CD8-positive, alpha-beta memory T cell (primary cell): ENCODE measurements at places on chromosomes 3 and 15. TPM values are rescaled to one million over a fixed set of nuclear protein-coding genes. Genes with fewer than 3 reads are reported as not detected.
A peak's percentile ranks its signal among the peaks of the same experiment; 100 is the strongest.

LRRC2 gene
- 0.04 TPM for total RNA-seq

SNURF gene
- 22.8 TPM for total RNA-seq

UROC1 gene
- not detected for total RNA-seq

MUC20 gene
- total RNA-seq: 0.96 TPM

ADAMTSL3 gene
- not detected for total RNA-seq

P2RY14 gene
- total RNA-seq: 0.84 TPM

CCR2 gene
- total RNA-seq: 0.51 TPM

XCR1 gene
- total RNA-seq: not detected

LRTM1 gene
- not detected for total RNA-seq

DNA sequence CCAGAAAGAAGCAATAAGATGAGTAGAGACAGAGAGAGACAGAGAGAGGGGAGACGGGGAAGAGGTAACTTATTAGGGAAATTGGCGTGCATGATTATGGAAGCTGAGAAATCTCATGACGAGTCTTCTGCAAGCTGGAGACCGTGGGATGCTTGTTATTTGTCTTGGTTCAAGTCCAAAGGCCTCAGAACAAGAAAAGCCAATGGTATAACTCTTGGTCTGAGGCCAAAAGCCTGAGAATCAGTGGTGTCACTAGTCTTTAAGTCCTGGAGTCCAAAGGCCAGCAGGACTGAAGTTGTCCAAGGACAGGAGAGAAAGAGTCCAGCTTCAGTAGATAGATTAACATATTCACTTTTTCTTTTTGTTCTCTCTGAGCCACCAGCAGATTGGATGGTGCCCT is 613.6 kb downstream of the CADM2 start:
- DNase-seq: no peak
- no peaks in the 10 kb centered on the region for H3K36me3 ChIP-seq
- no peaks in the 10 kb centered on the region for H3K4me1 ChIP-seq
- no peak overlapping the region for H3K4me3 ChIP-seq
- H3K27me3 ChIP-seq: no peaks in the 10 kb centered on the region

DNA sequence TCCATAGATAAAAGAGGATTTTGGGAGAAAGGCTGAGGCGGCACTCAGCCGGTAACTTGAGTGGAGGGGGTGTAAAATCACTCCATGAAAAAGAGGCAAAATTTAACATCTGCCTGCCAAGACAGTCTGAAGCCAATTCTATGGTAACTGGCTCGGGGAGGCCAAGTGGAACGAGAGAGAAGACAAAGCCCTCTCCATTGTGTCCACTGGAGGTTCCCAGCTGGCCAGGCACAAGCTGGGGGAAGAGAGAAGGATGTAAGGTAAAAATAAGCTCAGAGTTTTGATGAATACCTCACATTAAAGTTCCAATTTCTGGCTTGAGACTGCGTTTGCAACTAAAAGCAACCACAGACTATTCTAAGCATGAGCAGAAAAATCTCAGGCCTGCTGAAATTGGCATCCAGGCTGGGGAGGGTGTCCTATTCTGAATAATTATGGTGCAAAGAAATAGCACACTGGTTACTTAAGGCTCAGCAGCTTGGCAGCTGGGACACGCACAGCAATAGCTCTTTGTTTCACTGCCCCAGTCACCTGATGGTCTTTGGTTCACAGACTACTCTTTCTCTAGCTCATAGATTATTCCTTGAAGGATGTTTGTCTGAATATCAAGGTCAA is 48.8 kb downstream of the CHRD start:
- H3K36me3 ChIP-seq: no peaks in the 10 kb centered on the region
- H3K4me1 ChIP-seq: no peaks in the 10 kb centered on the region
- no peak overlapping the region for H3K27ac ChIP-seq
- no peak for DNase-seq

DNA sequence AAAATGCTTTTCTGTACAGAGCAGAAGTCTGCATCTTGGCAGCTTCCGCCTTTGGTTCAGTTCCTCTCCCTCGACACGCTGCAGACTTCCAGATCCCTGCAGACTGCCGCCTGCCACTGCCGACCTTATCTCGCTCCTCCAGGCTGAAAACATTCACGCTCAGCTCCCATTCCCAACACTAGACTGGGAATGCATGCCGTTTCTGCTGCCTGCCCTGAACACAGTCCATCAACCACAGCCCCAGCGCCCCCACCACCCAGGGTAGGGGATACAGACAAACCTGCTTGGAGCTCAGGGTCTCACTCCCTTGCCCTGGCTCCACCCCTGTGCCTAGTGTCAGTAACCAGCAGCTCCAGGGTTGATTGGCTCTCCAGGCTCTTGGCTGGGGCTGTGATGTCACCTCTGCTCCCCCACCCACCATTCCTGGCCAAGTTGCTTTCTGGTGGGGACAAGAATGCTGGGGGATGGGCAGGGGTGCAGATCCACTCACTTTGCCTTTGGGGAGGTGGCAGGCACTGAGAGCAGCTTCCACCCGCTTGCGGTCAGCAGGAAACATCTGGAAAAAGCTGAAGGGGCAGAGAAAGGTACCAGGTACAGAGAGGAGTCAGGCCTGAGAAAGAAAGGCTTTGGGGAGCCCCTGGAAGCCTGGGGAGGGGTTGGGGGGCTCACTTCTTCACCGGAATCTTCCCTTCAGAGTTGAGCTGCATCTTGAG is 6.1 kb downstream of the PLCB2 start:
- H3K4me3 ChIP-seq: no peak overlapping the region
- no peaks in the 10 kb centered on the region for H3K27me3 ChIP-seq
- no peak for DNase-seq
- peaks cover 22% of the 10 kb centered on the region for H3K4me1 ChIP-seq
- peaks cover 13% of the 10 kb centered on the region for H3K36me3 ChIP-seq

DNA sequence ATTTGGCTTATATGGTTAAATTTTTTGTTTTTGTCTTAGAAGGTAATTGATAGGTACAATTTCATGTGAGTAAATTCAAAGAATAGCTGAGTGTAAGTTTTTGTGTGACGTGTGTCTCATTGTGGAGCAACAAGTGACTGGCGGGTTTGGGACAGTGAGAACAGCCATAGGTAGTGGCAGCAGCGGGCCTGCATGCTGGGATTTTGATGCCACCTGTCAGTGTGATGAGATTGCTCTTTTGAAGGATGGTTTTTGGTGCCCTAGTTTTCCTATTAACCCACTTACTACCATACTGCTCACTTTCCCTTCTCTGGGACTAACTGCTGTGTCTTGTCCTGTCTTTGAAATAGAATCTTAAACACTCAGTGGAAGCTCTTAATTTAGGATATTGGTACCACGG is 522.6 kb downstream of the NAALADL2 start:
- H3K27ac ChIP-seq: no peak overlapping the region
- H3K36me3 ChIP-seq: no peaks in the 10 kb centered on the region
- H3K27me3 ChIP-seq: no peaks in the 10 kb centered on the region
- H3K4me1 ChIP-seq: no peaks in the 10 kb centered on the region
- DNase-seq: no peak

- DNase-seq: no peak
- H3K4me1 ChIP-seq: no peaks in the 10 kb centered on the region
- H3K27me3 ChIP-seq: no peaks in the 10 kb centered on the region
- H3K27ac ChIP-seq: no peak overlapping the region
- H3K36me3 ChIP-seq: no peaks in the 10 kb centered on the region
Measured at GRCh38 chr3:11544412-11545181, 99.1 kb downstream of the VGLL4 start.

DNA sequence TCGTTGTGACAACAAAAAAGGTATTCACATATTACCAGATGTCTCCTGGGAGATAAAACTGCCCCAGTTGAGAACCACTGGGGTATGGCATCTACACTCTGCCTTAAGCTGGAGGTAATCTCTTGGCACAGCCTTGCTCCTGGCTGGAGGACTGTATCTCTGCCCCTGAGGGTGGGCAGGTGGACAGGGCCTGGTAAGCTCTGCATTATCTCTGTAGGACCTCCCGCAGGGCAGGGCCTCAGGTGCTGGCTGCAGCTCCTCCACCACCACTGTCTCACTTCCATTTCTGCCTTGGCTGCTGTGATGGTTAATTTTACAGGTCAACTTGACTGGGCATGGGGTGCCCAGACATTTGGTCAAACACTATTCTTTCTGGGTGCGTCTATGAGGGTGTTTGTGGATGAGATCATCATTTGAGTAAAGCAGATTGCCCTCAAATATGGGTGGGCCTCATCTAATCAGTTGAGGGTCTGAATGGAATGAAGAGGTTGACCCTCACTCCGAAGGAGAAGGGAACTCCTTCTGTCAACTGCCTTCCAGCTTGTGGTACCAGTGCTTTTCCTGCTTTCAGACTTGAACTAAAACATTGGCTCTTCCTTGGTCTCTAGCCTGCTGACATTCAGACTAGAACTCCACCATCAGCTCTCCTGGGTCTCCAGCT is 9.8 kb upstream of the RHCG start:
- no peak overlapping the region for H3K4me3 ChIP-seq
- H3K27ac ChIP-seq: no peak overlapping the region
- H3K4me1 ChIP-seq: no peaks in the 10 kb centered on the region

- no peaks in the 10 kb centered on the region for H3K4me1 ChIP-seq
- H3K36me3 ChIP-seq: peaks cover 7% of the 10 kb centered on the region
Measured at GRCh38 chr3:4426782-4427344, 40.2 kb downstream of the SUMF1 start.

DNA sequence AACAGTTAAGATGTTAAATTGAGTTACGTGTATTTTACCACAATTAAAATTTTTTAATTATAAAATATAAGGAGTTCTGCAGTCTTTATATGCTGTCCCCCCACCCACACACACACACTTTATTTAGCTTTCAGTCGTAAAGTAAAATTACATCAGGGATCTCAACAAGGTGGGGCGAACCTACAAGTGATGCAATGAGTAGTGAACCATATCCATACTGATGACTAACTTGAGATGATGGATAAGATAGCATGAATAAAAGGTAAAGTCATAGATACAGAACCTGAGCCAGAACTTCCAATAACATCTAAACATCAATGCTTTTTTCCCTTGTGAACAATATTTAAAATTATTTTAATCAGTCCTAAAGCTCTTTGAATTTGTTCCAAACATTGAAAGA is 77.2 kb downstream of the VPS13C start:
- DNase-seq: no peak
- no peaks in the 10 kb centered on the region for H3K27me3 ChIP-seq
- H3K4me1 ChIP-seq: no peaks in the 10 kb centered on the region

DNA sequence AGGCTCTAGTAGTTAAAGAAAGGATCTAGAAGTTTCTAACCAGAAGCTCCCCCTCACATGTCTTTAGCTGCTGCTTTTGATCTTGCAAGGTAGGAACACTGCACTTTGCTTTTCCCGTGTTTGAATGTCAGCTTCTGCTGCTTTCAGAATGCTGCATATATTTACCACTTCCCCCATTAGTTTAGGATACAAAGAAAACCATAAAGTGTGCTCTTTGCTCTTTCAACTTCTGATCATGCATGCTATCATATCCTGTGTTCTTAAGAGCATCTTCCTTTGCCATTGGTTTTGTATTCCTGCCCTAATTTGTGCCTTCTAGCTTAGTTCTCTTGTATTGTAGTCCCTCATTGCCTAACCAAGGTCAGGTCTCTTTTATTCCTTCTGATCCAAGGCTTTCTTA is 43.3 kb downstream of the ZNF609 start:
- DNase-seq: no peak
- peaks cover 16% of the 10 kb centered on the region for H3K36me3 ChIP-seq
- H3K27me3 ChIP-seq: no peaks in the 10 kb centered on the region
- H3K4me1 ChIP-seq: peaks cover 75% of the 10 kb centered on the region
- H3K4me3 ChIP-seq: peak overlapping the region; percentile 20

DNA sequence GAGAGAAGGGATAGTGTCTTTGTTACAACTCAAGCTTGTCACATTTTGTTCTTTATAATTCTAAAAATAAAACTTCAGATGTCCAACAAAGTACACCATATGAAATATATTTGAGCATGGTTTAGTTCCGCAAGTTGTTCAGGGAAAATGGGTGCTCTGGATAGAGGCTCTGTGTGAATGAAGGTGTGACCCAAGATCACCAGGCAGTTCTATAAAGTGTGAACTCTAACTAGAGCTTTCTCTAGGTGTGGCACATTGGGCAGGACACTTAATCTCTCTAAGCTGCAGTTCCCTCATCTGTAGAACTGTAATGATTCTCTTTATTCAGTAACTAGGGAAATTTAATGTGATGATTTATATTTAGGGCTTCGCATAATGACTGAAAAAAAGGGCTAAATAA is 139.3 kb downstream of the BCHE start:
- H3K36me3 ChIP-seq: no peaks in the 10 kb centered on the region
- DNase-seq: no peak
- H3K27me3 ChIP-seq: no peaks in the 10 kb centered on the region
- no peaks in the 10 kb centered on the region for H3K4me1 ChIP-seq
- H3K27ac ChIP-seq: no peak overlapping the region
- H3K4me3 ChIP-seq: no peak overlapping the region

DNA sequence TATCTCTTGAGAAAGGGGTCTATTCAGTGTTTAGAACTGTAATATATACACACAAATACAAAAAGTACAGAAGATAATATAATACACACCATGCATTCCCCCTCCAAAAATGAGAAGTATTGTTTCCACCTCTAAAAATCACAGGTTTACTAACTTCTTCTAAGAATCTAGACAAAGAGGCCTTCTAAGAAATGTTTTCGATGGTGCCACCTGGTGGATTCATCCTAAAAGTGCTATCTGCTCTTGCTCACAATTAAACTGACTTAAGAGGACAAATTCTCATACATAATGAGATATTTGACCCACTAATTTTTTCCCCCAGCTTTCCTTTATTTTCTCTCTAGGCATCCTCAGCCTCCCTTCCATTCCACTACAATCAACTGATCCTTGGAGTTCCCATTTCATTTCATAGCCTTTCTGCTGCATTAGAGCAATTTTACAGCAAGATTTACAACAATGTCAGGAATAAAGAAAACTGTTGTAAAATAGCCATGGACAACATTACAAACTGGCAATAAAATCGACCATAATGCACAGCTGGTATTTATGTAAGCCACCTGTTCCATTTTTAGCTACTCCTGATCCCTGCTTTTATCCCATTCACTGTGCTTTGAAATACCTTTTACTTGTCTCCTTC is 124.6 kb downstream of the ARRDC4 start:
- no peaks in the 10 kb centered on the region for H3K4me1 ChIP-seq
- H3K27ac ChIP-seq: no peak overlapping the region
- H3K27me3 ChIP-seq: no peaks in the 10 kb centered on the region
- H3K36me3 ChIP-seq: no peaks in the 10 kb centered on the region
- no peak for DNase-seq
- no peak overlapping the region for H3K4me3 ChIP-seq

DNA sequence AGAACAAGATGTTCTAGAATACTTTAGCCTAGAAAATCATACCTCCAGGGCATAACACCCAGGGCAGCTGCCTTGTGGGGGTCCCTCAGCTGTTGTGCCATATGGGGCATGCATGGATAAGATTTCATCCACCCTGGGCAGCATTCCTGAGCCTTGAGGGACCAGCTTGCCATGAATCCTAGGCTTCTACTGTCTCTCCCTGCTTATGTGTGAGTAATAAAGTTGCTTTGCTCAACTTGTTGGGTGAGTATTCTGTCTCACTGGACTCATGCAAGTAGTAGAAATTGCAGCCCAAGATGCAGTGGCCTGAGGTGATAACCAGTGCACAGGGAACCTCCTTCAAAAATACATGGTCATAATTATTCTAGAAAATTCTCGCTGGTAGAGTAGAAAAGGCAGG is 52.1 kb upstream of the EPHB1 start:
- H3K36me3 ChIP-seq: no peaks in the 10 kb centered on the region
- H3K4me3 ChIP-seq: no peak overlapping the region
- H3K27me3 ChIP-seq: no peaks in the 10 kb centered on the region

GRCh38 chr3:134369861-134370596 is 4.2 kb downstream of the AMOTL2 start:
- peaks cover 12% of the 10 kb centered on the region for H3K27me3 ChIP-seq
- H3K4me1 ChIP-seq: peaks cover 14% of the 10 kb centered on the region
- no peak overlapping the region for H3K27ac ChIP-seq
- no peak for DNase-seq

GRCh38 chr3:36677331-36678007 is 86.9 kb downstream of the DCLK3 start:
- H3K4me3 ChIP-seq: no peak overlapping the region
- no peak for DNase-seq
- H3K36me3 ChIP-seq: no peaks in the 10 kb centered on the region
- H3K4me1 ChIP-seq: no peaks in the 10 kb centered on the region
- H3K27me3 ChIP-seq: no peaks in the 10 kb centered on the region
